Renal cortical epithelial cell (primary cell): ENCODE measurements at places on chromosomes 7 and 10. TPM values are rescaled to one million over a fixed set of nuclear protein-coding genes. Genes with fewer than 3 reads are reported as not detected.

Gene FAM180A
- total RNA-seq: not detected in 2 replicates

Gene PLAC9
- total RNA-seq: not detected in 2 replicates

- DNase-seq: no peak
These were observed 37.2 kb upstream of the GATA3 start for GRCh38 chr10:8017277-8017676.

DNA sequence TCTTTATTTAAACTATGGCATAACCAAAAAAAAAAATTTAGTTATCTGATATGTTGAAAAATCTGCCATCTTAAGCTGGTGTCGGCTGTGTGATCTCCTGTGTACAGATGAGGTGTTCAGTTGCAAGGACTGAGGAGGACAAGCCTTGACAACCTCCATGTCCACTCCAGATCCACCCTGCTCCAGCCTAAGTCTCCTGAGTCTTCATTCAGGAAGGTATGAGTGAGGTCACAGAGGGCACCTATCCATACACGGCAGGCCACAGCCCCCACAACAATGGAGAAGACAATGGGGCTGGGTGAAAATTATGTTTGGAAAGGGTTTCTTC, 16.1 kb downstream of the TARP start:
- DNase-seq: no peak

DNA sequence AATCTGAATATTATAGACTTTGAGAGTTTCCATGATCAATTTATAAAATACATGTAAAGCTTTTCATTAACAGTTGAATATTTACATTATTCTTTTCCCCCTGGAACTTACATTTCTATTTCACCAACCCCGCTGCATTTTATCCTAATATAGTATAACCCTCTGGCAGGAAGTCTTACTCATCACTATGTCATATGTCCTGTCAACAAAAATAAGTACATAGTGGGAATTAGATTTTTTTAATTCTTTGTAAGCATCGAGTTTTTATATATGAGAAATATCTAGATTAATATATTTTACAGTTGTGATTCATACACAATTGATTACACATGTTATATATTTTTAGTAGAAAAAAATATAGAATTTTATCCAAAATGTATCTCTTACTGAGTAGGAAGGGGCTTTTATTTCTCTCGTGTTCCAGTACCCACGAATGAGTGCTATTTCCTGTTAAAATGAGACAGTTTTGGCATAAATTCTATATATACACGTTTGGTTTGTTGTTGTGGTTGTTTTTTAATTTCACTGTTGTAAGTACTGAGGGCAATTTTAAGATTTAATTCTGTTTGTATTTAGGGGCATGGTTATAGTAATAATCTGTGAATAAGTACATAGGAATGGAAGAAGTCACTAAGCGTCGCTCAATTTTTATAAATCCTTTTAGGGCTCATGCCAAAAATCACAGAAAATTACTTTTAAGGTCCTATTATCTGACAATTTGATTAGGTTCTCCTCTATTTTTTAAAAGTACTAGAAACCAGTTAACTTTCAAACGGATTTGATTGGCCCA, 87.1 kb downstream of the HECW1 start:
- no peak for DNase-seq
